ENCODE measurements at places on chromosomes 4 and X.

- DNase-seq: no peak
These were observed 167.0 kb upstream of the RPL34 start for GRCh38 chr4:108453366-108453765.

DNA sequence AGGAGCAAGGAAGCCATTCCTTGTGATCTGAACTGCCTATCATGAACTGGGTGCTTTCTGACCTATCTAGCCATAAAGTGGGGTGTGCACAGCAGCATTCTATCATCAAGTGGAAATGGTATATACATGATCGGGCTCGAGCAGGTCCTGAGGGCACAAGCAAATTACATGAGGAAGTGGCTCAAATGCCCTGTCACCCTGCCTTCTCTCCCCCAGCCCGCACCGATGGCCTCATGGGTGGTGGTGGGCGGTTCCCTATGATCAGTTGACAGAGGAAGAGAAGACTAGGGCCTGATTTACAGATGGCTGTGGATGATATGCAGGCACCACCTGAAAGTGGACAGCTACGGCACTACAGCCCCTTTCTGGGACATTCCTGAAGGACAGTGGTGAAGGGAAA, 46.3 kb upstream of the BCLAF3 start:
- DNase-seq: no peak

DNA sequence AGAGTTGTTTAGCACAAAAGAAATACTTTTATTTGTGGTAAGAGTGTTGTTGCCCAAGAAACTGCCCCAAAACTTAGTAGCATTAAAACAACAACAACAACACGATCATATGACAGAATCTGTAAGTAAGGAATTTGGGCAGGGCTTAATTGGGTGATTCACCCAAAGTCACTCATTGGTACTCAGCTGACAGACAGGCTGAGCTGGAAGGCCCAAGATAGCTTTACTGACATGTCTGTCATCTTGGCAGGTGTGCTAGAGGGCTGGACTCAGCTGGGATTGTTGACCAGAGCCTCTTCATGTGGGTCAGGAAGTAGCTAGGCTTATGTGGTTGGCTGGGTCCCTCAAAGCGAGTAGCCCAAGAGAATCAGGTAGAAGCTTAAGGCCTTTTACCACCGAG, 52.3 kb downstream of the KIAA0232 start:
- DNase-seq: no peak

GRCh38 chr4:128228845-128229795, 58.5 kb downstream of the PGRMC2 start:
- DNase-seq: no peak

- DNase-seq: no peak
These were observed 2.0 kb upstream of the MXD4 start for GRCh38 chr4:2263926-2264321.

DNA sequence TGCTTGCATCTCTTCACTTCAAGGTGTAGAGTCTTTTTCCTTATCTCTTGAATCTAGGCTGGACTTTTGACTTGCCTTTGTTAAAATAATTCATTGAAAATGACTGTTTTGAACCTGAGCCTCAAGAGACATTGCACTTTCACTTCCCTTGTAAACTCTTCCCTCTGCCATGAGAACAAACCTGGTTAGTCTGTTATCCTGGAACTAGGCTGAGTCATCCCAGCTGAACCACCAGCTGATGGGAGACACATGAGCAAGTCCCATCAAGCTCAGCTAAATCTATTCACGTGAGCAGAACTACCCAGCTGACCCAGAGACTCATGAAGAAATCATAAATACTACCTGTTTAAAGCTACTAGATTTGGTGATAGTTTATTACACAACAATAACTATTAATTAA, 202.3 kb upstream of the CENPE start:
- no peak for DNase-seq

DNA sequence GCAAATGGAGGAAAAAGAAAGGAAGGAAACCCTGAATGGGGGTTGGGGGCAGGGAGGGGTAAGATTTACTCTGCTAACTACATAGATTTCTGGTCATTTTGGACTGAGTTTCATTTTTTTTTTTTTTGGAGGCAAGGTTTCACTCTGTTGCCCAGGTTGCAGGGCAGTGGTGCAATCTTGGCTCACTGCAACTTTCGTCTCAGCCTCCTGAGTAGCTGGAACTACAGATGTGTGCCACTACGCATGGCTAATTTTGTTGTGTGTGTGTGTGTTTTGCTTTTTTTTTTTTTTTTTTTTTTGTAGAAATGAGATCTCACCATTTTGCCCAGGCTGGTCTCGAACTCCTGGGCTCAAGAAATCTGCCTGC, 223.5 kb downstream of the APBB2 start:
- no peak for DNase-seq

GRCh38 chr4:153490985-153491483, 24.9 kb downstream of the TMEM131L start:
- no peak for DNase-seq

DNA sequence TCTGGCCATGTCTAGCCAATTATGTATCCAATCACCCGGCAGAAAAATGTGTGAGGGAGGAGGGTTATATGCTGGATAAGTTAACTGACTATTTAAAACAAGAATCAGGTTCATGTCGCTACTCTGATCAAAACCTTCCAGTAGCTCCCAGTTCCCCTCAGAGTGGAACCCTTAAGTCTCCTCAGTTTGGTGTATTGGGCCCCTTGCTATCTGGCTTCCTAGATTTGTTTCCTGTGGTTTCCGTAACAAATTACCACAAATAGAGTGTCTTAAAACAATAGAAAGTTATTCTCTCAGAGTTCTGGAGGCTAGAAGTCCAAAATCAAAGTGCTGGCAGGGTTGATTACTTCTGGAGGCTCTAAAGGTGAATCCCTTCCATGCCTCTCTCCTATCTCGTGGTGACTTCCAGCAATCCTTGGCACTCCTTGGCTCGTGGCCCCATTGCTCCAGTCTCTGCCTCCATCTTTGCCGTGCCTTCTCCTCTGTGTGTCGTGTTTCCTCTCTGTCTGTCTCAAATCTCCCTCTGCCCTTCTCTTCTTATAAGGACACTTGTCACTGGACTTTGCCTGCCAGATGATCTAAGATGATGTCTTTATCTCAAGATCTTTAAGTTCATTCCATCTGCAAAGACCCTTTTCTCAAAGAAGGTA, 10.5 kb upstream of the ENPP6 start:
- DNase-seq: no peak

GRCh38 chrX:36683507-36683906, 324.7 kb upstream of the FAM47C start:
- DNase-seq: no peak

GRCh38 chr4:106186201-106186600, 129.8 kb downstream of the TBCK start:
- no peak for DNase-seq

- DNase-seq: no peak
These were observed 109.3 kb upstream of the TBC1D9 start for GRCh38 chr4:140865253-140866217.

- DNase-seq: no peak
These were observed 61.8 kb downstream of the ATXN3L start for GRCh38 chrX:13258052-13258444.

- no peak for DNase-seq
These were observed 2073.8 kb upstream of the TENM3 start for GRCh38 chr4:180169394-180169793.

GRCh38 chrX:129650183-129650689, 4.5 kb downstream of the APLN start:
- DNase-seq: no peak

DNA sequence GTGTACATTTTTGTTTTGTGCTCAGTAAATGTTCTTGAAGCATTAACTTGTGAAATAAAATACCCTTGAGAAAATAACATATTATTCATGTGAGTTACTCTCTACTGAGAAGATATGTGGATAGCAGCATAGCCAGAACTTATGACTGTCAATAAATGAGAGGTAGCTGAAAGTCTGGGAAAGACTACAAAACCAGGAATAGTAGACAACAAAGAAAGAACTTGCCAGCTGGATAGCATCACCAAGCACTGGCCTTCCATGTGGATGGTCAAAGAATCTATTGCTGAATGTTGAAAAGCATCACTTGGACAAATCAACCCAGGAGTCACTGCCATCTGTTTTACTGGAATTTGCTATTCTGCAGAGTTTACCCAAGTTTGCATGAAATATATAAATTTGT, 650.0 kb upstream of the HTR2C start:
- DNase-seq: no peak

DNA sequence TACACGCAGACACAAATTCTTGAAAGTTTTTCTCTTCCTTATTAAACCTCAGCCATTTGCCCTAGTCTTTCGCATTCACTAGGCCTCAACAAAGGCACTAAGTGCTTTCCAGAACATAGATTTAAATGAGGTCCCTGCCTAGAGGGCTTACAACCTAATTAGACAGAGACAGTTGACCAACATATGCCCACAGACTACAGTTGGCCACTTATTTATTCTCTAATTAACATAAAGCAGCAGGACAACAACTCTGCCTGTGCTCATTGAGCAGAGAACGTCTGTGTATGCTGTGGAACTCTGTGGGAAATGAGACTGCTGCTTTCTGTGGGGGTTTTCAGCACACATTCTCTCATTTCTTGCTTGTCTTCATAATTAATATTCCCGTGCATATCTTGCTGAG, 303.0 kb upstream of the TACR3 start:
- no peak for DNase-seq

- peak; percentile 43 for DNase-seq
These were observed 114.9 kb upstream of the TEX13D start for GRCh38 chrX:124217304-124218251.

GRCh38 chr4:121829511-121829910, 5.8 kb upstream of the CCNA2 start:
- no peak for DNase-seq

GRCh38 chr4:89368861-89369260, 61.3 kb upstream of the GPRIN3 start:
- DNase-seq: no peak

DNA sequence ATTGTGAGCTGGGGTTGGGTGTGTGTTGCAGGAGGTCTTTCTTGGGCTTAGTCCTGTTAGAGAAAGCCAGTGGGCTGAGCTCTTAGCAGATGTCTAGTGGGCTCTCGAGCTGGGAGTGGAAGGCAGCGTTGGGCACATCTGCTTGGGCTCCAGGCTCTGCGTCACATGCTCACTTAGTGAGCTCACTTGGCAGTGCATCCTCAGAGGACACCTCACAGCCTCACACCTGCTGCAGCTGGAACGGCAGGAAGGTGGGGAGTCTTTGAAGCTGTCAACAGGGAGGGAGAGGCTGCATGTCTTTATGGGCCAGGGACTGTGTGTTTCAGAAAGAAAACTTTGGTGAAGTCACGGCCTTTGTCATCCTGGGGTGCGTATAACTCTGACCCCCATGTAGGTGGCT, 82.2 kb downstream of the PSAPL1 start:
- DNase-seq: no peak

DNA sequence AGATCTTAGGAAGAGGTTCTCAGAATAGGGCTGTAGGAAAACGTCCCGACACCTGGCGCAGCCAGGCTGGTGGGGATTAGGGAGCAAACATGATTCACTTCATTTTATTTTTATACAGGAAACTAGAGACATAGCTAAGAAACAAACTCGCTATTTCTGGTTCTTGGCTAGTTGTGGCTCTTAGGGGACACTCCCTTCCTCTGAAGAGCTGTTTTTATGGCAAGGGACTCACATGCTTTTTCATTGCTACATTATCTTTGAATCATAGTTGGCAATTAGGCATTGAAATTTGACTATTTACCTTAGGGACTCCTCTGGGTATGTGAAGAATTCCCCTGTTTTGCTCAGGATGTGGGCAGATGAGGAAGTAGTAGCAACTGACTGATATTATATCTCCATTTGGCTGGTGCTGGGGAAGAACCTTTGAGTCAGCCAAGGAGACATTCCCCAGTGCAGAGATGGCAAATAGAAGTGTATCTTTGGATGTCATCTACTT, 174.5 kb downstream of the SMIM20 start:
- no peak for DNase-seq

- DNase-seq: no peak
These were observed 93.3 kb downstream of the GRIA3 start for GRCh38 chrX:123277347-123277746.

DNA sequence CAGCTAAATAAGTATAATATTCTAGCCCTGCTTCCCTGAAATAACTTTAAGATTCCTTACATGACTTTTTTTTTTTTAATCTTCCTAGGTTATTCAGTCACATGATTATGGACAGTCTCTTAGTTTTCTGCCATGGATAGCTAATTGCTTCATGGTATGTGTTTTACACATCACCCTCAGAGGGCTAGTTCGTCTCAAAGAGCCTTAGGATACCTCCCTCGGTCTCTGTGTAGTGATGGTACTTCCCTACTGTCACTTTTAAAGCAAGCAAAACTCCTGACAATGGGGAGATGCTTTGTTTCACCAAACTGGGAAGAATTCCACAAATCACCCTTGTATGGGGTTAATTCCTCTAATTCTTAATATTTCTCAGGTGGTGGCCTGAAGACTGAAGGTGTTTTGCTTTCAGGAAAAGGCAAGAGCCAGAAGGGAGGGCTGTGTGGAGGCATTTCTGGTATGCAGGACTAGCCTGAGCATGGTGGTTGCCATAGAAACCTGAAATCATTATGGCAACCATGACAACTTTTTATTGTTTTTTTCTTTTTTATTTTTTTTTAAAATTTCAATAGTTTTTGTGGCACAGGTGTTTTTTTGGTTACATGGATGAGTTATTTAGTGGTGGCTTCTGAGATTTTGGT, 70.4 kb downstream of the BEX3 start:
- no peak for DNase-seq

DNA sequence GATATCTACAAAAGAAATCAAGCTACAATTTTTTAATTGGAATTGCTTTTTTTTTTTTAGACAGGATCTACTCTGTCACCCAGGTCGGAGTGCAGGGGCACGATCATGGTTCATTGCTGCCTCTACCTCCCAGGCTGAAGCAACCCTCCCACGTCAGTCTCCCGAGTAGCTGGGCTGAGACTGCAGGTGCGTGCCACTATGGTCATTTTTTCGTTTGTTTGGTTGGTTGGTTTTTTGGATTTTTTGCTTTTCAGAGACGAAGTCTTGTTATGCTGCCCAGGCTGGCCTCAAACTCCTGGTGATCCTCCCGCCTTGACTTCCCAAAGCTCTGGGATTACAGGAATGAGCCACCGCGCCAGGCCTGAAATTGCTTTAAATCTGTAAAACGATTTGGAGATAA, 15.6 kb downstream of the RGN start:
- DNase-seq: no peak

DNA sequence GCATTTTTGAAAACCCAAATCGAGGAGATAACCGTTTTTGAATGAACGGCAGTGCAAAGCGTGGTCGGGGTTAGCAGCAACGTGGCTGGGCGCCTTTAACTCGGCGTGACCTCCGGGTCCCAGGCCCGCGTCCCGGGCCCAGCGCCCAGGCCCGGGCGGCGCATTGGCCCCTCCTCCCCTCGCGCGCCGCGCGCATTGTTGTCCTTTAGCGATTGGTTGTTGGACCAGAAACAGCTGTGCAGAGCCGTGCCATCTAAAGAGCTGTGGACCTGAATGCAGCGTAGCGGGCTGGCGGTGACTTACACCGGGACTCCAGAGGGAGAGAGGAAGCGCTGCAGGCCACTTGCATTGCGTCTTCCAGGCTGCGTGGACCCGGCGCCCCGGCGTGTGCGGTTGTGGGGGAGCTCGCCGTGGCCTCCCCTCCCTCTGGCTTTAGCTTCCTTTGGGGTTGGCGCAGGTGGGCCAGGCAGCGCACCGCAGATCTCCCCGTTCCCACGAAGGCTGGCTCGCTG, at the start of gene STOX2:
STOX2 (plus strand) TSS at position 227 of the 512 bp plus-strand sequence. CDS start 1,484 bp downstream, outside the sequence.
- no peak for DNase-seq

- no peak for DNase-seq
These were observed 14.8 kb upstream of the CXCR3 start for GRCh38 chrX:71632923-71633657.

Data from activated T-cell treated with anti-CD3 and anti-CD28 coated beads for 48 hours (primary cell).